NCI-H1930 (cell line): ENCODE measurements at places on chromosomes 12 and 14.

DNA sequence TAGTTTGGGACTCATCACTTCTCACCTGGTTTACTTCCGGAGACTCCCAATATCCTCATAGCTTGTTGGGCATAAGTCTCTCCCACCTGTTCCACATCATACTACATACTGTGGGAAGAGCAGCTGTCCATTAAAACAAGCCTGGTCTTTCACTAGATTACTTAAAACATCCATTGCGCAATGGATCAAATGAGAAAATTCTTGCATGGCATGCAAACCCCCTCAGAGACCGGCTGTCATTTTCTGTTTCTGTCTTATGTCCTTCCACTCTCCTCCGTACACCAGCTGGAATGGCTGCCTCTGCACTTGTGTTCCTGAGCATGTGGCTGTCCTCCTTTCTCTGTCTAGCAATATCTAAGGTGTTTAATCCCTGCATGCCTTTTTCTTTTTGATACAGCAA, 265.6 kb downstream of the TMEM117 start:
- no peak for DNase-seq

GRCh38 chr12:54053003-54053750, 458 bp upstream of the HOXC4 start:
- DNase-seq = no peak

GRCh38 chr14:88043529-88044443, 38.9 kb downstream of the GPR65 start:
- no peak for DNase-seq

DNA sequence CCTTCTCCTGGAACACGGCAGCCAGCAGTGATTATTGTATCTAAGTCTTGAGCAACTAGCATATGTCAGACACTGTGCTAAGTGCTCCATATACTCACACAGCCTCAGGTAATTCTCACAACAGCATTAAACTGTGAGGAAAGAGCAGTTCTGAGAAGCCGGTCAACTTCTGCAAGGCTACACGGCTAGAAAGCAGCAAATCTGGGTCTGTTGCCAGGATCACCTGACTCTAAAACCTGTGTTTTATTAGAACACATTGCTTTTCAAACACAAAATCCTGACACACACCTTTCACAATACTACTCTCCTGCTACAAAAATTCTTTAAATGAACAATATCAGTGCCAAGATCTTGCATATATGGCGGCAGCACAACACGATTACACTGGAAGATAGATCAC, 49.8 kb upstream of the CRACR2A start:
- DNase-seq = no peak

- DNase-seq = no peak
These were observed 18.4 kb downstream of the SAV1 start for GRCh38 chr14:50649691-50650090.
